ENCODE measurements at places on chromosomes 11 and 22.
A peak's percentile ranks its signal among the peaks of the same experiment; 100 is the strongest.

GRCh38 chr11:111409915-111410314, 30.8 kb upstream of the POU2AF1 start:
- peak; percentile 76 for DNase-seq

GRCh38 chr11:97964332-97965004, 1056.3 kb upstream of the CNTN5 start:
- DNase-seq: no peak

- no peak for DNase-seq
These were observed 28.1 kb downstream of the IGSF9B start for GRCh38 chr11:133928628-133929059.

DNA sequence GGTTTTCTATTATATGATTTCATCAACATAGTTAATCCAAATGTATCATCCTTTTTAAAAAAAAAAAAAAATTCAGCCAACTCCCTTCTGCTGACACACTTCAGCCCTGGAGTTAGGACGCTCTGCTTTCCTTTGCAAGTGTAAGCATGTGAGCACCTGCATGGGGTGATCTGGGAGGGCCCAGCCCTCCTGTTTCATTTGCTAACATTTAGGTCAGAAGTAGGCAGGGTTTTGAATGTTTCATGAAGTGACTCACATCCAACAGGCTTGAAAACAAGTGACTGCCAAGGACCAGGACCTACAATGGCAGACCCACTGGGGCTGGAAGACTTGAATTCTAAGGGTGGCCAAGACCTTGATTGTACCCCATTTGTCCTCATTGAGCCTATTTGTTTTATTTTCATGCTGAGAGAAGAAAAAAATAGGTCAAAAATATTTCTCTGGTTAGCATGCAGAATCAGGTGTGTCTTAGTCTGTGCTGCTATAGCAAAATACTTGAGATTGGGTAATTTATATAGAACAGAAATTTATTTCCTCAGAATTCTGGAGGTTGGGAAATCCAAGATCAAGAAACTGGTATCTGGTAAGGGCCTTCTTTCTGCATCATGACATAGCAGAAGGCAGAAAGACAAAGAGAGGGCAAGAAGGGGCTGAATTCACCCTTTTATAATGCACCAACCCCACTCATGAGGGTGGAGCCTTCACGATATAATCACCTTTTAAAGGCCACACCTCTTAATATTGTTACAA, 137.6 kb downstream of the CD44 start:
- no peak for DNase-seq

DNA sequence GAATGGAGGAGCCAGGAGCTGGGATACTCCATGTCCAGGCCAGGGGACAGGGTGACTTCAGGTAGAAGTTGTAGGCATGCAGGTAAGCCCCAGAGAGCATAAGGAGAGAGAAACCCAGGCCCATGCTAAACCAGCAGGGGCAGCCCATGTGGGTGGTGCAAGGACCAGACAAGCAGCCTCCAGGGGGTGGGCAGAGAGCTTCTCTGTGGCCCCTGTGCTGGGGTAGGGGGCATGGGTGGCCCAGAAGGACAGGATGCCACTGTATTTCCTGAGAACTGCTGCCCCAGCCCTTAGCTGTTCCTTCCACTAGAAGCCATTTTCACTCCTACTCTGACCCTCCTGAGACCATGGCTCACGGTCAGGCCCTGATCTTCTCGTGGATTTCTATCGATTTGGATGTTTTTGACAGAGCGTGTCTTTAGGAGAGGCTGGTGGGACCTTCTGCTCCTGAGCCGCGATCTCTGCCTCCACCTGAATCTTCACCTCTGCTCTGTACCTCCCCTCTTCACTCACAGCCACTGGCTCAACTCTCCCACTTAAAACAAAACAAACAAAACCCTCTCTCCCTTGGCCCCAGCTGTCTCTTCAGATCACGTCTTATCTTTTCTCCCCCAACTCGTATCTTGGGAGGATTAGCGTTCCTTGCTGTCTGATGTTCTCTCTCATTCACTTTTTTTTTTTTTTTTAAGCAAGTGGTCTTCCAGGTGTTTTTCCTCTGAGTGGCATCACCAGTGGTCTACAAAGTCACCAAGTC, 112.2 kb downstream of the NECTIN1 start:
- no peak for DNase-seq

Data from GM12864 (cell line).